Fibroblast of skin of abdomen (primary cell): ENCODE measurements at places on chromosomes 6 and 20.
A peak's percentile ranks its signal among the peaks of the same experiment; 100 is the strongest.

GRCh38 chr20:17357238-17357637 lies 130.4 kb downstream of the PCSK2 start:
- no peak for DNase-seq

DNA sequence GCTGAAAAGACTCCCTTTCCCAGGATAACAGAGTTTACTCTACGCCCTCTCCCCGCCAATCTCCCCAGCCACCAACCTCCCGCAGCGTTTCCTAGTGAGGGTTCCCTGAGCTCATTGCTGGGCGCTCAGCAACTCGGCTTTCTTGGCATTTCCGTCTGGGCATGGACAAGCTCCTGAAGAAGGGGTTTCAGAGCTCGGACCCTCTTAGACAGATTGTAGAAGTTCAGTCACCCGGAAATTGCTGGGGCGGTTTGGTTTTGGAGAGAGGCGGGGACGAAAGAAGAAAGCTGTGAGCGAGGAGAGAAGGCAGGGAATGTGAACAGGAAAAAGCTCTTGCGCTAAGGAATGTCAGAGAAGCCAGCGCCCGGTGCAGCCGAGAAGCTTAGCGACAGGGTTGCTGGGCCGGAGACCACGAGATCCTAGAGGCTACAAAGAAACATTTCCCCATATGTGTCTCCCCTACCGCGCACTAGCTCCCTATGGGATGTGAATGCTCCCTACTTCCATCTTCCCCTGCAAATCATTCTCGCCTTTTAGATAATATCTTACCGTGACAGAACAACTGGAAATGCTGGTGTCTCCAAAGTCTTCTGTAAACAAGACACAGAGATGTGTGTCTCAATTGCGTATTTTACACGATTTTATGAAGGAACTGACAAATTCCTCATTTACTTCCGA lies 15.8 kb downstream of the POM121L2 start:
- DNase-seq: peak; percentile 46

DNA sequence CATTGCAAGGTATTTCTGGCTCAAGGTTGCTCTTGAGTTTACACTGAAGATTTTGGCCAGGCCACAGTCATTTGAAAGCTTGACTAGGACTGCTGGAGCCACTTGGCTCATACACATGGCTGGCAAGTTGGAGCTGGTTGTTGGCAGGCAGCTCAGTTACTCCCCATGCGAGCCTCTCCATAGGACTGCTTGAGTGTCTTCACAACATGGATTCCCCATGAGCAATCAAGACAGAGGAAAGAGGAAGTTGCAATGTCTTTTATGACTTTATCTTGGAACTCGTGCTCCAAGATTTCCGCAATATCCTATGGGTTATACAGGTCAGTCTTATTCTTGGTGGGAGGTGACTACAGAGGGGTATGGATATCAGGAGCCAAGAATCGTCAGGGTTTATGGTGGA lies 1.4 kb upstream of the MANBAL start:
- no peak for DNase-seq

DNA sequence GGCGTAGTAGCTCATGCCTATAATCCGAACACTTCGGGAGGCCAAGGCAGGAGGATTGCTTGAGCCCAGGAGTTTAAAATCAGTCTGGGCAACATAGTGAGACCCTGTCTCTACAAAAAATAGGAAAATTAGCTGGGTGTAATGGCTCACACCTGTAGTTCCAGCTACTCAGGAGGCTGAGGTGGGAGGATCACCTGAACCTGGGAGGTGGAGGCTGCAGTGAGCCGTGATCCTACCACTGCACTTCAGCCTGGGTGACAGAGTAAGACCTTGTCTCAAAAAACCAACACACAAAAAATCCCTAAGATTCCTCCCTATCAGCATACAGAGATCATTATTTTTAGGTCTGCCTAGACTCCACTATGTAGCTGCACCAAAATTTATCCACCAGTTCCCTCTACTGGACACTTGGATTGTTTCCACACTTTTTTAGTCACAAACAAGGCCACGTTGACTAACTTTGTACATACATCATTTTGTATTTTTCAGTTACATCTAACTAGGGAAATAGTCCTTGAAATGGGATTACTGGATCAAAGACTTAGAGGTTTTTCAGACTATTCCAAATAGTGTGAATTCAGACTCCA lies 3.6 kb upstream of the PHF1 start:
- no peak for DNase-seq

DNA sequence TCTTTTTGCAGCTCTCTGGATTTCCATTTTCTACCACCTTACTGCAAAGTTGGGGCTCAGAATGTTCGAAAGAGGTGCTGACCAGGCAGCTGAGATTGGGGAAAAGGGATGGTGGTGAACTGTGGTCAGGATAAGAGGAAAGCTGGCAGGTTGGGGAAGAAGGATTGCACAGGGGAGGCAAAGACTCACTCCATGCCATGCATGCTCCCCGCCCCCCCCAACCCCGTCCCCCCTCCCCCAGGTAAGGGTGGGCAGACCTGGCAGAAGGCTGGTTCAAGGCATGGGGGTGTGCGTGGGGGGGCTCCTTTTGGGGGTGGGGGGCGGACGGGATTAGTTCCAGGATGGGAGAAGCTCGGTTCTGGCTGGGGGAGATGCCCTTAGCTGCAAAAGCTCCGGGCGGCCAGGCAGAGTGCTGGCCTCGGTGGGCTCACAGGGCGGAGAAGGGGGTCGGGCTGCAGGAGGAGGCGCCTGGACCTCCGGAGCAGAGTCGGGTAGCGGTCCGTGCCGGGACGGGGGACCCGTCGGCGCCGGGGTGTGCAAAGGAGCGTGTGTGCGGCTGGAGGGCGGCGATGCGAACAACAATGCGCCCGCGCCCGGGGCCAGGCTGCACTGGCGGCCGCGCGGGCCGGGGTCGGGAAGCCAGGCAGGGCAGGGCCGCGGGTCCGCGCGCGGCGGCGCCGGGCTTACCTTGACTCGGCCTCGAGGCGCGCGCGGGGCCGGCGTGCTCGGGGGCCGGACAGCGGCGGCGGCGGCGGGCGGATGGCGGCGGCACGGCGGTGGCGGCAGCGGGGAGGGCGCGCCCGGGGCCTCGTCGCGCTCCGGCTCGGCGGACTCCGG lies 880 bp downstream of the ADNP start:
- no peak for DNase-seq

DNA sequence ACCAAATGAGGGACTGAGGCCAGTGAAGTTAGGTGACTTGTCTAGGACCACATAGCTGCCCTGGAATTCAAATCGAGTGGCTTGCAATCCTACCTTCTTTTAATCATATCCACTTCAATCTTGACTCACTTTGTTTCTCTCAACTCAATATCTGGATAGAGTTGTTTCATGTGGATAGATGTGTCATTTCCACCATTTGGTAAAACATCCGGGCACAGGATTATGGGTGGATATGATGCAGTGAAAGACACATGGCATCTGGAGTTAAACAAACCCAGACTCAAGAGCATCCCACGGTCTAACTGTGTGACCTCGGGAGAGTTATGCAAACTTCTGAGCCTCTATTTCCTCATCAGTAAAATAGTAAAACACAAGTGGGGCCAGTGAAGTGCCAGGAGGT lies 103.6 kb upstream of the CNKSR3 start:
- peak; percentile 42 for DNase-seq

- DNase-seq: no peak
Observed at GRCh38 chr6:127162836-127163235, 44.4 kb downstream of the RSPO3 start.

GRCh38 chr6:108438918-108439317 lies 121.8 kb upstream of the FOXO3 start:
- peak; percentile 33 for DNase-seq

DNA sequence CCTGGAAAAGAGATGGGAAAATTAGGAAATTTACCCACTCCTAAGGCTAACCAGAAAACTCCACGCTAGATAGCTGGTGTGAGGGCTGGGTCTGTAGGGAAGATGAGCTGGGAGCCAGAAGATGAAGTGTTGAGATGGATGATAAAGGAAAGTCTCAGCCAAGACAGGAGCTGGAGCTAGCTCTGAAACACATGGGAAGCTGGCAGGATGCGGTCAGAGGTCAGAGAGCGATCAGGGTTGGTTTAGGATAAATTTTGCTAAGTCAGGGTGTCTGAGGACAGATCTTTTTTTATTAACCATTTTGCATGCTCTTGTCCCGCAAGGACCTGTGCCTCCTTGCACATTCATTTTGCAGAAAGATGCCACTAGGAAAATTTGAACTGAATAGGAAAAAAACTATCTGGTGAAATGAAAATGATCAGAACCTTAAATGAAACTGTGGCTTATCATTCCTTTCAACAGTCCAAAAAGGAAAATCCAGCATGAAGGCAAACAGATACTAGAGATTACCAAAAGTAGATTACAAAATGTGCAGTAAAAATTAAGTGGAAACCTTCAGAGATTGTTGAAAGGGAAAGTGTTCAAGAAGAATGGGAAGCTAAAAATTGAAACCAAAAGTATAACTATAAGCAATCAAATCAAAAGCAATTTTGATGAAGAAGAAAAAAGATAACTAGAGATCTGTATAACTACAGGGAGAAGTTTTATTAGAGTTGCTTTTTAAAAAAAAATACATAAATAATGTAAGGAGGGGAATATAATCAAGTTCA lies 10.7 kb upstream of the EDN1 start:
- no peak for DNase-seq

DNA sequence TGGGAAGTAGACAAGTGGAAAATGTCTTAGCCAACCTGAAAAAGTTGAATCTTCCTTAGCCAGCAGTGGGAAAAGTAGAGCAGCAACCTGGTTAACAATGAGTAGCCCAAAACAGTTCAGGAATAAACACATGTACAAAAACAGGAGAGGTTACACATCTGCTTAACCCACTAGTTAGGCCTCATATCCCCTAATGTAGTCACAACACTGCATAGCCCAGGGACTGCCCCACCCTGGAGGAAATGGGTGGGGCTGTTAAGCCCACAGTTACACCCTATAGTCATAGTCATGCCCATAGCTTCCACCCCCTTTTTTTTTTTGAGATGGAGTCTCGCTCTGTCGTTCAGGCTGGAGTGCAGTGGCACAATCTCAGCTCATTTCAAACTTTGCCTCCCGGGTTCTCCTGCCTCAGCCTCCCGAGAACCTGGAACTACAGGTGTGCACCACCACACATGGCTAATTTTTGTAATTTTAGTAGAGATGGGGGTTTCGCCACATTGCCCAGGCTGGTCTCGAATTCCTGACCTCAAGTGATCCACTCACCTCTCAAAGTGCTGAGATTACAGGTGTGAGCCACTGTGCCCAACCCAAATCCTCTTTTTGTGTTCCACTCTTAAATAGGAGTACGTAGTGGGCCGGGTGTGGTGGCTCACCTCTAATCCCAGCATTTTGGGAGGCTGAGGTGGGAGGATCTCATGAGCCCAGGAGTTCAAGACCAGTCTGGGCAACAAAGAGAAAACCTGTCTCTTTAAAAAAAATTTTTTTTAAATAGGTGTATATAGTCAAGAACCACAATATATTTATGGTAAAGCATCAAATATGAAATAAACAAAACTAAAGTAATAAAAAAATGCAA lies 24.5 kb downstream of the ILRUN start:
- peak; percentile 49 for DNase-seq

GRCh38 chr20:35506179-35506578 lies 23.3 kb downstream of the C20orf173 start:
- no peak for DNase-seq

DNA sequence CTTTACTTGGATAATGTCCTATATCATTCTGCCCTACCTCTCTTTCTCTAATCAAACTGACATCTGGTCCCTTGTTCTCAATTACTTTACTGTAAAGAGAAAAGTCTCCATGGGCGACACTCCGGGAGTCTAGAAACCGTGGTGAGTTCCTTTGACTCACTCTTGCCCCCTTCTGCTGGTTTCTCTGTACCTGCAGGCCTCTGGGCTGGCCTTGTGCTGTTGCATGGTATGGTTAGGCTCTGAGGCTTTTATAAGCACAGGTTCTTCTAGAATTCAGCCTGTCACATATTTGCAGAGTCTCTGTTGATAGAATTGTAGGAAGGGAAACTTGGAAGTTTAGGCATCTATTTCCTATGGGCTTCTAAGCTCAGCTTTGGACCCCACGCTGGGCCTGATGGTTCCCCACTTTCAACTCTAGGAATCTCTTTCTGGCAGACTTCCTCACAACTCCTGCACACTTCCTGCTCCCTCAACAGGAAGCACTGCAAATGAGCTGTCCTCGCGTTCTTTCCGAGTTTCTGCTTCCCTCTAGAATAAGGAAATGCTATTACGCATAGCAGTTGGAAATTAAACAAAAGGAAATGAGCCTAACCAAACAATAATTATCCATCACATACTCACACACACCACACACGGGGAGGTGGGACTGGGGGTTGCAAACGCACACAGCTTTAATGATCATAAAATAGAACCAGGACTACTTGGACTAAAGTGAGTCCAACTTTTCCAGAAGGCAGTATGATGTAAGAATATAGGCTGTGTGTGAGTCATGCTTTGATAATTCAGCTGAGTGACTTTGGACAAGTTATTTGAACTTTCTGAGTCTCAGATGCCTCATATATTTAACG lies 683.3 kb downstream of the QKI start:
- peak; percentile 86 for DNase-seq

- peak; percentile 75 for DNase-seq
Observed at GRCh38 chr6:112501705-112502104, 154.6 kb downstream of the RFPL4B start.

DNA sequence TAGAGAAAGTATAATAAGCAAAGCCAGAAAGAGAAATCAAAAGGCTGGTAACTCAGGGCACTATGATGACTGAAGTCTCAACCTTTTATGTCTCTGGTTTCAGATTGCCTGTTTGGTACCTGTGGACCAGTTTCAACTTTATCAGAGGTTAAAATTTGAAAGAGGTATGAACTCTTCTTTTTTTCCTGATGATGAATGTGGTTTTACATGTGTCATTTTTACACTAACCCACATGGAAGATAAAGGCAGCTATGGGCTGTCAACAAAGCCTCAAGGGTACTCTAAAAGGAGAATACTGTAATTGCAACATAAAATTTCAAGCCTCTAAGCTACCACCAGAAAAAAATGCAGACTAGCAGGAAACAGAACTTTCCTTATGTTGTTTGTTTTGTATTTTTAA lies 52.4 kb downstream of the RNF144B start:
- no peak for DNase-seq
